Hepatic stellate cell (primary cell): ENCODE measurements at places on chromosomes 6 and 20.
A peak's percentile ranks its signal among the peaks of the same experiment; 100 is the strongest.

DNA sequence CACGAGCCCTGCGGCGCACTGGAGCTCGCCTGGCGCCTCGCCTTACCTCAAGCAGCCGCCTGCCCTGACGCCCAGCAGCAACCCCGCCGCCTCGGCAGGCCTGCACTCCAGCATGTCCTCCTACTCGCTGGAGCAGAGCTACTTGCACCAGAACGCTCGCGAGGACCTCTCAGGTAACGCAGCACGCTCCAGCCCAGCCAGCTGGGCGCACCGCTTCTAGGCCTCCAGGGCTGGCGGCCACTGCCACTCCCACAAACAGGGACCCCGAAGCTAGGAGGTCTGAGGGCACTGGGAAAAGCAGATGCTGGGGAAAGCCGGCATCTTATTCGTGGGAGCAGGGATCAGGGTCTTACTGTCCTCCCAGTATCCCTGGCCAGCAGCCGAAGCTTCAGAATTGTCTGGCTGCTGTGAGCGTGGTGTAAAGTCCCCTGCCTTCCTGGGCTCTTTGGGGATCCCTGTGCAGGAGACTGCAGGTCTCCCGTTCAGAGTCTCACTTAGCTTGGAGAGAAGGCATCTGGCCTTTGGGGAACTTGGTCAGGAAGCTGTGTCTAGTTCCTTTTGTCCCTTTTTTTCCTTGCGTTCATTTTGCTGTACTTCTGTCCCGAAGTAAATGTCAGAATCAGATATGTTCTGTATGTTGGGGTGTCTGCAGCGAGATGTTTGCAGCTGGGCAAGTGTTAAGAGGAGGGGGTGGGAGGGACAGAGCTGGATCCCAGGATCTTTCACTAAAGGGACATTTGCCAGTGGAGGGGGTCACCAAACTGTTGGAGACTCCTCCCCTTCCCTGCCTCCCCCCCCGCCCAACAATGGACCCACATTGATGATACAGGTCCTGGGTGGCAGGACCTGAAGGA, 1.8 kb downstream of the FOXF2 start:
- no peak for DNase-seq

DNA sequence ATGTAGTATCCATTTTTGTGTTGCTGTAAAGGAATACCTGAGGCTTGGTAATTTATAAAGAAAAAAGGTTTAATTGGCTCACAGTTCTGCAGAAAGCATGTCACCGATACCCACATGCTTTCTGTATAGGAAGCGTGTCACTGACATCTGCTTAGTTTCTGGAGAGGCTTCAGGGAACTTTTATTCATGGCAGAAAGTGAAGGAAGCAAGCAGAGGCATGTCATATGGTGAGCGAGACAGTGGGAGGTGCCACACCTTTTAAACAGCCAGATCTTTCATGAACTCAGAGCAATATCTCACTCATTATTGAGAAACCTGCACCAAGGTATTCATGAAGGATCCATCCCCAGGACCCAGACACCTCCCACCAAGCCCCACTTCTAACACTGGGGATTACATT, 3.5 kb downstream of the SUMO4 start:
- DNase-seq = no peak

DNA sequence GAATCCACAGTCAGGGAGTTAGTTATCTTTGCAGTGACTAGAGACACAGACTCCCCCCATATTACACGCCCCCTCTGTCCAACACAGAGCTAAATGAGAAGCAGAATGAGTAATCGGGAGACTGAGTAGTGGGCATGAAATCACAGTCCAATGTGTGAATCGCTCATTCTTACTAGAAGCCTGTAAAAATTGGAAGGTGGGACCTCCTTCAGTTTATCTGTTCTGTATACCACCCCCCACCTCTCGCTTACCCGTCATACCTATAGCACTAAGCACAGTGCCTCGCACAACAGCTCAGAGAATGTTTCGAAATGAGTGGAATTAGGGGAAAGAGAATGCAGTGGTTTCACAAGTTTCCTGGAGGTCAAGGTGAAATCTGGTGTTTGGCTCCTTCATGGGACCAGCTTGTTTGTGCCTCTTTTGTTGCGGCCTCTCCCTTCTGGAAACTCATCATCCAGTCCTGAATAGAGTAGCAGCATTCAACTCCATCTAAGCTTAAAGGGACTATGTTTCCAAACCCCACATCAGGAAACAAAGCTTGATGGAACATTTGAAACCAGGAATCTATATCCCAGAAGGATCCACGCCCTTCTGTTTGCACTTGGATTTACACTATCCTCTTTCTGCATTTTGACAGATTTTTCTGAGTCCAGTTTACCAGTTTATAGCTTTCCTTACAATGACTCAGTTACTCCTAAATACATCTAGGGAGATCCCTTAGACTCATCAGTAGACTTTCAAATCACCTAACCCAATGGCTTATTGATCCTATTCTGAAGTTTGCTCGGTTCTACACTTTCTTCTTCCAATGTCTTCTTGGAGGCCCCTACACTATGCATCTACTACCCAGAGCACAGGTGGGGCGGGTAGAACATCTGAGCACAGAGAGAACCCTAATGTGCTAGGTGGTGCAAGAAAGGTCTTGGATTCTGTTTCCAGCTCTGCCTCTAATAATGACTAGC, 59.2 kb upstream of the PIM1 start:
- no peak for DNase-seq

GRCh38 chr6:55176958-55177357, 2.6 kb downstream of the HCRTR2 start:
- DNase-seq = no peak

DNA sequence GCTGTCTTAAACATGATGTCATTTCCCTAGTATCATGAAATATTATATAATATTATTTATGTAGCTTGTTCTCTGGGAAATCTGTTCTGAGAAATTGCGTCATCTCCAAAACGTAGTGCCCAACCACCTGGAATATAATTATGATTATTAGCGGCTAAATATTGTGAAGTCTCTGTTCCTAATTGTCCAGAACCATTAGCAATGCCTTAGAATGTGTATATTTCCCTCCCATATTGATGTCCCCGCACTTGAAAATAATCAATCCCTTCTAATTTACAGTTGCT, 54.4 kb downstream of the OTOR start:
- no peak for DNase-seq

DNA sequence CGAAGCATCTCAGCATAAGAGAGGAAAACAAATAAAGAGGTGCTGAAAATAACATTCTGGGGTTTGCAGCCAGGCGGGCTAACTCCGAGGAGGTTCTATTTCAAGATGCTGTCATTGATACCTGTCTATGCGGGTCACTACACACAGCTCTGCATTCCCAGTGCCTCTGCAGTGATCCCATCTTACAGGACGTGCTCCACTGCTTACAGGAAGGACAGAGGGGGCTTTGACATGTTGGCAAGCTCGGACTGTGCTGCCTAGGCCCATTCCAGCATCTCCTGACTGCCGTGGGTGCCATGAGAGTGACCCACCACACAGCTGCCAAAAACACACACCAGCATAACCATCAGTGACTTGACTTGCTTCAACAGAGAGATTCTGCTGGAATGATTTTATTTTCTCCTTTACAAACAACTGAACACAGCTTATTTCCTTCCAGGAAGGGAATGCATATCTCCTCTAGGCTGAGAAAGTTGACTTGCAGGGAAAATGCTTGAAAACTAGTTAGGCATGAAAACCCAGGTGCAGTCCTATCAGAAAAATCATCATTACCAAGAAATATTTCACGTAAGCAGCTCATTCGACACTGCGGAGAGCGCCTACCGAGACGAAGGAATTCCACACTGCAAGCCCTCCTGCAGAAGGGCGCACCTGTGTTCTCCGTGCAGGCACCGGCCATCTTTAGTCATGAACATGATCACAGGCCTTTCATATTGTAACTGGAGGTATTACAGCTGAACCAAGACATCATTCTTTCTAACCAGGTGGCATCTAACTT, 62.5 kb downstream of the RAMACL start:
- DNase-seq = no peak

DNA sequence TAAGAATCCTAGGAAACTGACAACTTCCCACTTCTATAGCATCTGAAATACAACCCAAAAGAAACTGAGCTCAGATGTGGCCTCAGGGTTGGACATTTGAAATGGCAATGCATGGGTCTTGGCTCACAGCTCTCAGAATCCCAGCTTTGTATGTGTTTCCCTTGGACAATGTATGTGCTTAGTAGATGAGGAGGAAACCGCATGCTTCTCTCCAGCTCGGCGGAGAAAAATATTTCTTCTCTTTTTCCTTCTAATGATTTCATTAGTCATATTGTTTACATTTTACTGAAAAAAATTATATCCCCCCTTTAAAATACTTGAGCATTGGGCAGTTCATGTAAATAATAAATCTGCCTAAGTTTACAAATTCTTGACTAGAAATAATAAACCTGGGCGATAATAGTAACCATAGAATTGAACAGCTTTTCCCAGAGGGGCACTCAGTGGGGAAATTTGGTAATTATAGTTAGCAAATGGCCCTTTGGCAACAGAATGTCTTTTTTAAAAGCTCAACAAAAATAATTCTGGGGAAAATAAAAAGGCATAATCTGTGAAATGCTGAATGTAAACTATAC, 55.3 kb downstream of the PFDN4 start:
- DNase-seq = no peak

DNA sequence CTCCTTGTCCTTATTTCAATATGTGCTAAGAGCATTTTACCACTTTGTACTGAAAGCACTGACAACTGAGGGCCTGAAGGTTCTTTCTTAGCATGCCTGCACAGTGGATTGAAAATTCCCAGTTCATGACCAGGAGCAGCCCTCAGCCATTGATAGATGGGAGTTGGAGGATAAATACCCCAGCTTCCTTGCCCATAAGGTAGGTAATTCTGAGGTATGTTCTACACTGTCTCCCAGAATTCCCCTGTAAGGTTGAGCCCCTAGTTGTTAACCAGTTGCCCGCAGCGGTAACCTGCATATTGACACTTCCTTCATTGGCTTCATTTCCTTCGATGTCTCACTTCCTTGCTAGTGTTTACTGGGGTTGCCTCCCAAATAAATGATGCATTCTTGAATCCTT, 162.0 kb downstream of the CDC5L start:
- no peak for DNase-seq

DNA sequence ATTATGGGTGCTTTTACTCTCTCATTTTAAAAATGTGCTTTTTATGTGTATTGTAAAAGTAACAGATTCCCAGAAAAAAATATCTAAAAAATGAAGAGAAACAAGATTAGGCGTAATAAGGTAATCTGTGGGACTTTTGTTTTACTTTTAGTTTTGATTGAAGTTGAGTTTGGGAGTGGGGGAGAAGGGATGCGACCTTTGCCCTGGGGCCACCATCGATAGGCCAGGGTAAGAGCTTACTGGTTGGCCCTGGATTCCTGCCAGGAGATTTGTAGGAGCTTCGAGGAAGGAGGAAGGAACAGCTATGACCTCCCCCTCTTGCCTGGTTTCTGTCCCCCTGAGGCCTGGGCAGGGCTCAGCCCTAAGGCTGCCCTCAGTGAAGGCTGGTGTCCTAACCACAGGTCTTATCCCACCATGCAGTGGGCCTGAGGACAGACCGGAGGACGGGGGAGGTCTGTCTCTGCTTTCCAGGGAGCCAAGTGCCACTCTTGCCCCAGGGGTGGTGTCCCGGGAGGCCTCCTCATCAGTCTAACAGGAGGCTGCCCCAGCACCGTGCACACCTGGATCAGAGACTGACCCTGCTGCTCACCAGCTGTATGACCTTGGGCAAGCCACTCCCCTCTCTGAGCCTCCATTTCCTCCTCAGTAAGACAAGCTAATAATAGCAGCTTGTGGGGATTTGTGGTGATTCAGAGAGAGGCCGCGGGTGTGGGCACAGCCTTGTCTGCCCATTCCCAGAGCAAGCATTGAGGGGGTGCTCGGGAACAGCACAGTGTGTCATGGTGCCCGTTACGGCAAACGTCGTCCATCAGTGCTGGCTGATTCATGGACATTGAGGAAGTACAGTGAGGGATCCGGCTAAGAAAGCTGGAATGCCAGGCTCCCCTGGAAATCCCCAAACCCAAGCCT, 21.2 kb downstream of the TGM2 start:
- peak; percentile 80 for DNase-seq

DNA sequence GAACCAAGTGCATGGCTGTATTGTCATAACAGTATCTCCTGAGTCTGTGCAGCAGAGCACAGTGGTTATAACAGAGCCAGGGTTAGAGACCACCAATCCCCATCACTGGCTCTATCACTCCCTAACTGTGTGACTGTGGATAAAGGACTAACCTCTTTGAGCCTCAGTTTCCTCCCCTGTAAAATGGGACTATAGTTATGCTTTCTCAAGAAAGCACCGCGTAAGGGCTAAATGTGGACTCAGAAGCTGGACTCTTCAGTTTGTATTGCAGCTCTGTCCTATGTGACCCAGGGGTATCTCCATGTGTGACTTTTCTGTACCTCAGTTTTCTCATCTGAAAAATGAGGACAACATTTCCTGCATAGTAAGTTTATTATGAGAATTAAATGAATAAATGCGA, 59.9 kb downstream of the TRAM2 start:
- DNase-seq = no peak

- no peak for DNase-seq
Measured at GRCh38 chr6:24205020-24205492, 79.0 kb downstream of the NRSN1 start.

GRCh38 chr6:28531479-28532128, 5.9 kb downstream of the GPX5 start:
- no peak for DNase-seq

DNA sequence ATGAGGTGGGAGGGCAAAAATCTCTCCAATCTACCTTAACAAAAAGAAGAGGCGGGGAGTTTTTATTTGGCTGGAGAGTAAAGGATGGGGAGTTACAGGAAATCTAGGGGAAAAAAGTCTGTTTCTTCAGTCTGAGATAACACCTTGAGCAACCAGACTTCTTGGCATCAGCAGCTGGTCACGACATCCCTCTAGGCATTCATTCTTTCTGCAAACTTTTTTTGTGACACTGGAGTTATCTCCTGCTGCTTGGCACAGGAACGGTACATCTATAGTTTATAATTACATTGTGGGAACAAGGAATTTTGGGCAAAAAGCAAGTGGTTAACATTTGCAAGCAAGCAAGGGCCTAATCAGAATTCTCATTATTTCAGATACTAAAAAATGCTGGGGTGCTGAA, 50.6 kb upstream of the IFNGR1 start:
- DNase-seq = no peak

DNA sequence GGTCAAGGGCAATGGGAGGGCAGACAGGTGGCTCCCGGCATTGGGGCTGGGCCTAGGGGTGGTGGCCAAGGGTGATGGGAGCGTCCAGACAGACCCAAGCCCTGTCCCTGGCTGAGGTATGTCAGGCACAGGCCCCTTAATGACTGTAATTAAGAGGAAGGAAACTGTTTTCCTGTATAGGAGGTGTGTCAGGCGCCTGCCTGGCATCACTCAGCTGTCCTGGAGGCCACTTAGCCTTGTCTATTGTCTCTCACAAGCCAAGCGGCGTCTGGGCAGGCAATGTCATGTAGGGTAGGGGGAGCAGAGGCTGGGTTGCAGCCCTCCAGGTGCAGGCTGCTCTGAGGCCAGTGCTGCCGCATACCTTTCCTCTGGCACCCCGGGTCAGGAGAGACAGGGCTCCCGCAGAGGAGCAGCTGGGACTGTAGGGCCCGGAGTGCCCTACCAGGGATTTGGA, 3.9 kb upstream of the FAM83C start:
- no peak for DNase-seq

GRCh38 chr6:149147938-149148718, 169.4 kb upstream of the TAB2 start:
- no peak for DNase-seq
